ENCODE measurements at places on chromosomes 11 and 22. TPM values are rescaled to one million over a fixed set of nuclear protein-coding genes. Genes with fewer than 3 reads are reported as not detected.

DNA sequence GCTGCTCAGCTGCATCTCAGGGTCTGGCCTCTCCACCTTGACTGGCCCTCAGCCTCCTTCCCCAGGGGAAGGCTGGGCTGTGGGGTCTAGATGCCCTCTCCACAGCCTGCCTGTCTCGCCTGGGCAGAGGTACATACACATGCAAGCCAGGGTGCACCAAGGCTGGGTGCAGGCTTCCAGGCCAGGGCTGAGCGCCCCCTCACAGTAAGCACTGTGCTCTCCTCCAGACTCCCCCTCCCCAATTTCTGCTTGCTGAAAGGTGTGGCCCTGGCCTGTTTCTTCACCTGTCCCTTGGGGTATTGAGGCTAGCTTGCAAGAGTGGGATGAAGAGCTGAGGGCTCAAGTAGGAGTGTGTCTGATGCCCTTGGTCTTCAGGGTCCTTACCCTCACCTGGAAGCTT is 22.5 kb downstream of the RELT start:
- no peak for DNase-seq

DNA sequence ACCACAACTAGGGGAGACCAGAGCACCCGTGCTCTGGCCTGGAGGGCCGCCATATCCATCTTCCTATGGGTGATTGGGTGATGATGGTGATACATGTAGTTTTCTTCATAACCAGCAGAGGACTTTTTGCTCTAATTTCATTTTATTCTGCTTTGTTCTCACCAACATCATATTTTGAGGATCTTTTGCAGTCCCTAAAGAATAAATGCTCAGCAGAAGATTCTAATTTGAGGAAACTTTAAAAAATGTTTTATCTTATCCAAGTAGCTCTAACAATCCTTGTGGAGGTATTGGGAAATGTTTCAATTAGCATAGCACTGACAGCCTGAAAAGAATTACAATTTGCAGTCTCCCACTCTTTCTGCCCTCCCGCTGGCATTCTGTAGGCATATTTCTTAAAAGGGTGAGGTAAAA is 544.0 kb downstream of the NTM start:
- no peak for DNase-seq

- no peak for DNase-seq
Observed at GRCh38 chr11:66277471-66278362, at the start of gene CNIH2. CNIH2 (plus strand) TSS chr11:66278175; CDS start chr11:66278457, 282 bp downstream.

DNA sequence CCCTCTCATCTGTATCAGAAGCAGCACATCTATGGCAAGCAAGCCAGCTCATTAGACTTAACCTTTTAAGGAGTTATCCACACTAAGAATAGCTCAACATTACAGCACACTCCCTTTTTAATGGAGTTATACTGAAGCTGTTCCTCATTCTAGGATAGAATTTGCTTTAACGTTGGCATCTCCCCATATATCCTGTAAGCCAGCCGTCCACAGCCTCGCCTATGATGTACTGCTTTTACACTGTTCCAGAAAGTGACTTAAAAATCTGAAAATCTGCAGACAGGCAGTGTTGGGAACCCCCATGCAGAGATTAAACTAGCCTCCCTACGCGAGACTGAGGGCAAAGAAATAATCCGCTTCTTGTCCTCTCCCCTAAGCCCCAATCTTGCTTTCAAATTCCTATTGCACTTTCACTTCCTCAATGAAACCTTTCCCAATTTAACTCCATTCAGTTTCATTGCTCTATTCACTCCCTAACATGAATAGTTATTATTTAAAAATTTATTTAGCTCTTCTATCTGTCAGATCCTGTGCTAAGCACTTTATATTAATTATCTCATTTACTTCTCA is 225.0 kb downstream of the BLID start:
- DNase-seq: no peak

ELMOD1 gene
- total RNA-seq: 0.17 TPM

Measured in Caki2 (cell line).